Stimulated activated CD8-positive, alpha-beta memory T cell treated with anti-CD3 and anti-CD28 coated beads, Interleukin-4, amount 100 ng/mL, for 1 hour (primary cell): ENCODE measurements at places on chromosomes 1 and 21.

- peak; percentile 72 for DNase-seq
Measured at GRCh38 chr1:182604175-182605164, at the start of gene RGS16. RGS16 (minus strand) TSS chr1:182604389; CDS start chr1:182604259, 130 bp downstream.

DNA sequence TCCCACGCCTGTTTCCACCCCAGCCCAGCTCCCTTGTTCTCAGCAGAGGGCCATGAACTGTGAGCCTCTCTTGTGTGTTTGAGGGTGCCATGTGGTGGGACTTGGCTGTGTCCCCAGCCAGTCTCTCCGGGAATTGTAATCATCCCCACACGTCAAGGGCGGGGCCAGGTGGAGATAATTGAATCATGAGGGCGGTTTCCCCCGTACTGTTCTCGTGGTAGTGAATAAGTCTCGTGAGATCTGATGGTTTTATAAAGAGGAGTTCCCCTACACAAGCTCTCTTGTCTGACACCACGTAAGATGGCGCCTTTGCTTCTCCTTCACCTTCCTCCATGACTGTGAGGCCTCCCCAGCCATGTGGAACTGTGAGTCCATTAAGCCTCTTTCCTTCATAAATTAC is 57.2 kb upstream of the COL6A2 start:
- no peak for DNase-seq

- no peak for DNase-seq
Measured at GRCh38 chr1:63623952-63624351, 30.7 kb downstream of the PGM1 start.

DNA sequence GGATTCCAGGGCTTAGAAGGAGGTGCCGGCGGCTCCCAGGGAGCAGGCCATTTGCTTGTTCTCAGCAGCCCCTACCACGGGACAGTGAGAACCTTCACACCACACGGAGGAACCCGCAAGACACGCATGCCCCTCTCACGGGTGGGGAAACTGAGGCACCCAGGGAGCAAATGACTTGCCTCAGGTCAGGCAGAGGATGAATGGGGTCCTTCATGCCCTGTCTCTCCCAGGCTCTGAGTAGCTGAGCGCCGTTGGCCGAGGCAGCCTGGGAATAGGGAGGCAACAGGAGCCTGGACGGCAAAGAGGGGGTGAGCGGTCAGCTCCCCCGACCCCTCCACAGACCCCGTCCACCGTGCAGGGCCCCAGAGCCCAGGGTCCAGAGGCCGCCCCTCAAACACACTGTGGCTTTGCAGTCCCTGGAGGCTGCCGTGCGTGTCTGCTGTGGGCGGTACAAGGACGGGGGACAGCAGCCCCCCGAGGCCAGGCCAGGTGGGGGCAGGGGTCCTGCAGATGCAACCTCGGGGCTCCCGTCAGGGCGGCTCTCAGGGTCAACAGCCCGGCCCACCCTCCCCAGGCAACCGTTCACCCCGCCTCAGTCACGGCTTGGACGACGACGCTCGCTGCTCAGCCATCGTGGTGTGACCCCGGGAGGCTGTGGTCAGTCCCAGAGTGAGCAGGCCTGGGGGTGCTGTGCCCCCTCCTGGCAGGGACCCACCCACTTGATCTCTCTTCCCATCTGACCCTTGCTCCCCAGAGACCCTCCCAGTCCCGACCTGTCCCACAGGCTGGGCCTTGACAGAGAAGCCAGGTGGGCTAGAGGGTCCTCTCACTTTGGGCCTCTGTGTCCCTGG is 15.8 kb upstream of the COL6A2 start:
- DNase-seq: no peak

GRCh38 chr1:205186191-205186590 is 25.3 kb downstream of the DSTYK start:
- no peak for DNase-seq

- DNase-seq: no peak
Measured at GRCh38 chr1:95370691-95371562, 136.9 kb downstream of the RWDD3 start.

- no peak for DNase-seq
Measured at GRCh38 chr1:8326265-8326664, 8.4 kb downstream of the SLC45A1 start.

DNA sequence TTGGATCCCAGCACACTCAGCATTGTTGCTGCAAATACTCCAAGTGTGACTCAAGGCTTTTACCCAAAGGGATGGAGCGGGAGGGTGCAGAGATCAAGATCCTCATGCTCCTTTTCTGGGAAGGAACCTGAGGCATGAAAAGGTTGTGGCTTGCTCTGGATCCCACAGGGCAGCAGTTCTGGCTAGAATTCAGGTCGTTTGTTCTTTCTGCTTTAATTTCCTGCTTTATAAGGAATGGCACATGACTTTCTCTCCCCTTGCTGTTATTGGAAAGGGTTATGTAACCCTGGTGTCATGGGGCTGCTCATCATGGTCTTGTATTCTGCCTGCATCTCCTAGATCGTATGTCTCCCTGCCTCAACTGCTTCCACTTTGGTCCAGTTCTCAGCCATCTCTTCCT is 101.6 kb downstream of the NOS1AP start:
- DNase-seq: no peak

DNA sequence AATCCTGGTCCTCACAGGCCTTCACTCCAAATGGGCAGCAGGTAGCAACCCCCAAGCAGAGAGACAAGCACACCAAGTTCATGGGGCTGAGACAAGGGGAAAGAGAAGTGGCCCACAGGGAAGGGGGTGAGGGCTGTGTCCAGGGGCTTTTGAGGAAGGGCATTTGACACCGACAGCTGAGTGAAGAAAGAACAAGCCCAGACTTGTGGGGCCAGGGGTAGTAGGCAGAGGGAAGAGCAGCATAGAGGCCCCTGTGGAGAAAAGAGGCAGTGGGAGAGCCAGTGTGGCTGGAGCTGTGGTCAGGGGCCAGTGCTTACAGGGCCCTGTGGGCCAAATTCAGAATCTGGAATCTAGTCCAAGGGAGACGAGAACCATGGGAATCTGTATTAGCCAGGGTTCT is 85.4 kb downstream of the IGSF21 start:
- DNase-seq: no peak

DNA sequence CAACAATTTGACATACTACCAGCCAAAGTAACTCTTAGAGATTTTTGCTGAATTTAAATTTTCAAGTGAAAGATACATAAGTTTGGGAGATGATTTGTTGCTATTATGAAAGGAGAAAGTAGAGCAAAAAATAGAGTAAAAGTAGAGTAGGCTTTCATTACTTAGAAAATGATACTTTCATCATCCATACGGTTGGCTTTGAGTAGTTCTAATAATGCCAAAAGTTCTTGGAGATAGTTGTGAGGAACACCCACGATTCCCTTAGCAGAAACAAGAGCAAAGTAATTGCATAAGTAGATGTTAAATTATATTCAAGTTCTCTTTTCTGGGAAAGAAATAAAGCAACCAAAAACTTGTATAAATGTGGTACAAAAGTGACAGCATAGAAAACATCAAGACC is 95.0 kb upstream of the VAV3 start:
- DNase-seq: no peak

- no peak for DNase-seq
Measured at GRCh38 chr21:31397030-31397429, 53.0 kb upstream of the TIAM1 start.

DNA sequence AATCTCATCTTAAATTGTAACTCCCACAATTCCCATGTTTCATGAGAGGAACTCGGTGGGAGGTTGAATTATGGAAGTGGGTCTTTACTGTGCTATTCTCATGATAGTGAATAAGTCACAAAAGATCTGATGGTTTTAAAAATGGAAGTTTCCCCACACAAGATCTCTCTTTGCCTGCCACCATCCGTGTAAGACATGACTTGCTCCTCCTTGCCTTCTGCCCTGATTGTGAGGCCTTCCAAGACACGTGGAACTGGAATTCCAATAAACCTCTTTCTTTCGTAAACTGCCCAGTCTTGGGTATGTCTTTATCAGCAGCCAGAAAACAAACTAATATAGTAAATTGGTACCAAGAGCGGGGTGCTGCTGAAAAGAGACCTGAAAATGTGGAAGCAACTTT is 761.6 kb upstream of the RGS18 start:
- no peak for DNase-seq

DNA sequence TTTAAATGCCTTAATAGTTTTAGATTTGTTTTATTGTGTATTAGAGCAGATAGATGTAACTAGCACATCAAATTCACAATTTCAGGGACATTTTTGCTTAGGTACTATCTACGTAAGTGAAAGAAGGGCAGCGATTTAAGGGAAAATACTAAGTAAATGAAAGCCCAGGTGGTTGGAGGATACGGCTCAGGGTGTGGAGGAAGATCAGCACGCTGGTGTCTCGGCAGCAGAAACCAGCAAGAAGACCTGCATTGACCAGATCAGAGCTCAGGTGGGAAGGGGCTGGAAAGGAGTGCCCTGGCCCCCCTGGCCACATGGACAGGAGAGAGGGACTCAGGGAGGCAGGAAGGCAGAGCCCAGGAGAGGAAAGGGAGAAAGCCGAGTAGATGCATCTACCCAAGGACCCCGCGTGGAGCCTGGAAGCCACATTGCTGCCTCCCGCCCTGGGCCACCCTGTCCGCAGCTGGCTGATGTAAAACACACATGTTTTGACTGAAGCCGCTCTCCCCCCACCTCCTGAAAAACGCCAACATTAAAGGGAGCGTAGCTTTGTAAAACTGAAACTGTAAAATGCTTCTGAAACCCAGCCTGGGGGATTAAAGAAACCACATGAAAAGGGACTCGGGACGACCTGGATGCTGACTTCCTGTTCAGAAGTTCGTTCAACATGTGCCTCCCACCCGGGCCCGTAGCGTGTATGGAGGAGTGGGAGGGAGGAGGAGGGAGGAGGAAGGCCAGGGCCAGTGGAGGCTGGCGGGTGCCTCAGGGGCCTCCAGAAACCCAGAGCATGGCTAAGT is 72.6 kb upstream of the TARDBP start:
- DNase-seq: no peak

DNA sequence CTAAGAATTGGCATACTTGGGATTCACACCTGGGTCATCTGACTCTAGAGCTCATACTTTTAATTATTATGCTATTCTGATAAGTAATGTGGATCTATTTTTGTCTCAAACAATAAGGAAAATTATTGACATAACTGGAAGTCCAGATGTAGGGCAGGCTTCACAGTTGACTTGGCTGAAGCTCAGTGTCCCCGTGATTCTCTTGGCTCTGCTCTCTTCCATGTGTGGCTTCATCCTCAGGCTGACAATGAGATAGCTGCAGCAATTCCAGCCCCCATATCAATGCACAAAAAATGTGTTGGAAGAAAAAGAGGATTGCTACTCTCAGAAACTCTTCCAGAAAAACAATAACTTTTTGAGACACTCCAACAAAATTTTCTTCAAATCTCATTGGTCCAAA is 23.8 kb downstream of the HSD11B1 start:
- DNase-seq: no peak

- no peak for DNase-seq
Measured at GRCh38 chr1:204307334-204307883, 52.3 kb downstream of the PLEKHA6 start.

GRCh38 chr1:233224311-233224710 is 71.2 kb downstream of the PCNX2 start:
- DNase-seq: no peak

GRCh38 chr1:239778208-239778813 is 313.4 kb upstream of the FMN2 start:
- no peak for DNase-seq

- no peak for DNase-seq
Measured at GRCh38 chr1:3788756-3789420, 7.4 kb downstream of the LRRC47 start.

DNA sequence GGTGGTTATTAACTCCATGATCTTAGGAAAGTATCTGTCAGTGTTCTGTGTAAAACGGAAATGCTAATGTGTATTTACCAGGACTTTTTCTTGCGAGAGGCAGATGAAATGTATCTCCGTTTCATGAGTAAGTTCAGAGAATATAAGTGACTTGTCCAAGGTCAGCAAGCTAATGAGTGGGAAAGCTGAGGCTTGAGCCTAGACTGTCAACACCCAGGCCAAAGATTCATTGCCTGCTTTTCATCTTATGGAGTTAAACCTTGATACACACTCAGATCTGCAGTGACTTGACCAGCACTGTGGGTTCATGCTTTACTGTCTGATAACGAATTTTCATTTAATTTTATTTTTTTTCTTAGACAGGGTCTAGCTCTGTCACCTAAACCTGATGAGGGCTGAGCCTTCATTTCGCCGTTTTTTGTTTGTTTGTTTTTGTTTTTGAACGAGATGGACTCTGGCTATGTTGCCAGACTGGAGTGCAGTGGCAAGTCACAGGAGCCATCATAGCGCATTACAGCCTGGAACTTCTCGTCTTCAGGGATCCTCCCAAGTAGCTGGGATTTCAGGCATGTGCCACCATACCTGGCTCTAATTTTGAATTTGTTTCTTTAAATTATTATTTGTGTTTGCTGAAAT is 918 bp upstream of the JTB start:
- no peak for DNase-seq

GRCh38 chr1:53959664-53960250 is 13.6 kb downstream of the LRRC42 start:
- DNase-seq: no peak

DNA sequence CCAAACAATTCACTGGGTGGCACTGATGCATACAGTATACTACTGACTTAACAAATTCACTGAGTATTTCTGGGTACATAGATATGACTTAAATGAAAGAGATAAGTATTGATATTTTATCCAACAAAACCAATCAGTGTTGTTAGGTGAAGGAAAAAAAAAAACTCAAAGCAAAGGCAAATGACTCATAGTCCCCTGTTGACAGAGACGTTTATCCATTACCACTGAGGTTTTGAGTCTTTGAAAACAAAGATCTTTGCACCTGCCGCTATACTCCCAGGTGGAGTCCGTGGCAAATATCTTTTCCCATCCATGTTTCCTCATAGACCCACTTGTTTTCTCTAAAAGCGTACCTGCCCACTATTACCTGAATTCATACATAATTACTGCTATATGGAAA is 18.4 kb downstream of the DYNLT5 start:
- DNase-seq: no peak

DNA sequence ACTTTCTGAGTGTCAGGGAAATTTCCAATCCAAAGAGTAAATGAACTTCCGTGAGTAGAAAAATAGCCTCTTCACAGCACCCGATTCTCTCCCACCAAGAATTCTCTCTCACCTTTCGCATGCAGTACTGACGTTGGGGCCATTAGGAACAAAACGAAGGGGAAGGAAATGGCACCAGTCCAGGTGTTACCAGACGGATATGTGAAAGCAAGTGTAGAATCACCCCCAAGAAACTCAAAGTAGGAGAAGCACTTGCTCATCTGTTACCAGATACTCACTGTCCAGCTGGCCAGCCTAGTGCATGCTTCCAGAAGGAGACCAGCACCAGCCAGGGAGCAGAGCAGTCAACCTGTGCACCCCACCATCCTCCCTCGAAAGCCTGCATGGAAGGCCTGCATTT is 55.1 kb downstream of the ITPKB start:
- DNase-seq: no peak

GRCh38 chr1:8870103-8870502 is 8.4 kb downstream of the ENO1 start:
- no peak for DNase-seq

DNA sequence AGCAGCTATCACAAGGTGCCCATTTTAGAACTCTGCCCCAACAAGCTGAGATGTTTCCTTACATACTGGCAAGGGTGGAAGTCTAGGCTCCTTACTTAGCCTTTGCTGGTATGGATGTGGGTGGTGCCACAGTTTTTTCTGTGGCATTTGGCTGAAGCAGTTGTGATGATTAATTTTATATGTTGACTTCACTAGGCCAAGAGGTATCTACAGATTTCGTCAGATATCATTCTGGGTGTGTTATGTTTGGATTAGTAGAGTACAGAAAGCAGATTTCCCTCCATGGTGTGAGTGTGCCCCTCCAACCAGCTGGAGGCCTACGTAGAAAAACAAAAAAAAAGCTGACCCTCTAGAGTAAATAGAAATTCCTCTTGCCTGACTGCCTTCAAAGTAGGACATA is 317.0 kb downstream of the BARHL2 start:
- no peak for DNase-seq

- DNase-seq: no peak
Measured at GRCh38 chr1:247387565-247387964, 28.4 kb upstream of the NLRP3 start.
